Glutamatergic neuron (in vitro differentiated cells): ENCODE measurements at places on chromosomes 4 and X. TPM values are rescaled to one million over a fixed set of nuclear protein-coding genes. Genes with fewer than 3 reads are reported as not detected.

DNA sequence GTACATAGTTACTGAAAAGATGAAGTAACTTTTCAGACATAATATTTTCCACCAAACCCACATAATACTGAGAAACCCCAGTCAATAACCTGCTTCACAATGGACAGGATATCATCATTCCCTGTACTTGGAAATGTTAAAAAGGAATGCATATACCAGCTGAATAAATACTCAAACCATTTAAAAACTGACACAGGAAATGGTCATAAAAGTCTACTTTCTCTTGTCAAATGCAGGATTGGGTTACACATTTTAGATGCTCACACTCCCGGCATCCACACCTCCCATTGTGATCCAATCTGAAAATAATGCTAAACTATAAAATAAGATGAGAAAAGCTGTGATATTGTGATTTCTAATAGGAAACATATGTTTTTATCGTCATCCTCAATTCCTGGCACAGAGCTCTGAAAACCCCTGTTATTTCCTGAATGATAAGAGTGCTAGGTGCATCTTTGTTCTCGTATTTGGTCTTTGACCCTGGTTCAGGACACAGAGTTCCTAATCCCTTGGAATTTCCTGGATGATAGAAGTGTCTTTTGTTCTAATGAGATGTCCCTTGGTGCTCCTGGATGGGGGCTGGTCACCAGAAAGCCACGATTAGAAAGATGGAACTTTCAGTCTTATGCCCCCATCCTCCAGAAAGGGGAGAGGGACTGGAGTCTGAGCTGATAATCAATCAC is 821.3 kb downstream of the TRIML1 start:
- no peaks in the 10 kb centered on the region for H3K27me3 ChIP-seq
- peaks cover 4% of the 10 kb centered on the region for H3K36me3 ChIP-seq
- no peak overlapping the region for H3K27ac ChIP-seq

CT45A2 gene
- not detected for total RNA-seq

NMU gene
- total RNA-seq, result 9.4 TPM

ADH7 gene
- not detected for total RNA-seq

DNA sequence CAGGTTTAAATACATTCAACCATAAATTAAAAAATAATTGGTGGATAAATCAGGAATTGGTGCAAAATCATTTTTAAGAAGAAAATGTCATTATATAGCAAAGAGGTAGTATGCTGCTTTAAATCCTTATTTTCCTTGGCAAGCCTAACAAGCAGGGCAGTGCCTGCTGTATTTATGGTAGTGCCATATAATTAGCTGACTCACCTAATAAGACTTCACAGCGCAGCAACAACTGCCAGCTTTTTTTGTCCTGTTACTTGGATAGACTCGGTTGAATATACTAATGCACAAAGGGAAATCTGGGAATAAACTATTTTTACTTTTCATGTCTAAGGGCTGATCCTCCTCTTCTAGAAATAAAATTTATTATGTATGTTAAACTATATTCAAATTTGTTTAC is 99.1 kb downstream of the SNCA start:
- no peaks in the 10 kb centered on the region for H3K36me3 ChIP-seq
- no peaks in the 10 kb centered on the region for H3K27me3 ChIP-seq
- no peak overlapping the region for H3K27ac ChIP-seq
- no peak for DNase-seq
- H3K4me1 ChIP-seq, result peaks cover 2% of the 10 kb centered on the region
- no peak overlapping the region for H3K4me3 ChIP-seq

DNA sequence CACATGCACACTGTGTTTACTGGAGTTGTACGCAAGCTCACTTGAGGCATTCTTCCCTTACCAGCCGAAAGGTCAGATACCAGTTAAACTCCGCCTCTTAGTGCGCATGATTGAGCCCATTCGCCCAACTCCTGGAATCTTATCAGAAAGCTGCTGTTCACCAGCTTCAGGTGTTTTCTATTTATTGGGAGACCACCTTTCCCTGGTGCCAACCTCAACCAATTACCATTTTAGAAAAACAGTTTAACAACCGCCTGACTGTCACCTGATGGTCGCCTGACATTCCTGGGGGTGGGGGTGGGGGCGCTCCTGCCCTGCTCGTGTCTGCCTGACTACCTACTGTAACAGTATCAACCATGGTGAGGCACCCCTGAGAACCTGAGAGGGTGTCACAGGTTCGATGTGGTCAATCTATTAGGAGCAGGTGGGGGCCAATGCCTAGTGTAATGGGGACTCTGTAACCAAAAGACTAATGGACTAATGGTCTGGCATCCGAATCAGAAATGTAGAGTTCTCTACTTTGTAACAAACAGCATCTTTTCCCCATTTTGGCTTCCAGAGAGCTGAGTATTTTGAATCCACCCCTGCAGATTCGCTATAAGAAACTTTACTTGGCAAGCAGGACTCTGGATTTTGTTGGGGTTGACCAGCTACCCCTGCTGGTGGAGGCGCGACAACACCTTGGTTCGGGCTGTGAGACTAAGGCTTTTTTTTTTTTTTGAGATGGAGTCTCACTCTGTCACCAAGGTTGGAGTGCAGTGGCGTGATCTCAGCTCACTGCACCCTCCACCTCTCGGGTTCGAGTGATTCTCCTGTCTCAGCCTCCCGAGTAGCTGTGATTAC is 58.2 kb upstream of the ZNF157 start:
- no peak overlapping the region for H3K27ac ChIP-seq
- H3K27me3 ChIP-seq, result no peaks in the 10 kb centered on the region
- H3K4me1 ChIP-seq, result peaks cover 7% of the 10 kb centered on the region

DNA sequence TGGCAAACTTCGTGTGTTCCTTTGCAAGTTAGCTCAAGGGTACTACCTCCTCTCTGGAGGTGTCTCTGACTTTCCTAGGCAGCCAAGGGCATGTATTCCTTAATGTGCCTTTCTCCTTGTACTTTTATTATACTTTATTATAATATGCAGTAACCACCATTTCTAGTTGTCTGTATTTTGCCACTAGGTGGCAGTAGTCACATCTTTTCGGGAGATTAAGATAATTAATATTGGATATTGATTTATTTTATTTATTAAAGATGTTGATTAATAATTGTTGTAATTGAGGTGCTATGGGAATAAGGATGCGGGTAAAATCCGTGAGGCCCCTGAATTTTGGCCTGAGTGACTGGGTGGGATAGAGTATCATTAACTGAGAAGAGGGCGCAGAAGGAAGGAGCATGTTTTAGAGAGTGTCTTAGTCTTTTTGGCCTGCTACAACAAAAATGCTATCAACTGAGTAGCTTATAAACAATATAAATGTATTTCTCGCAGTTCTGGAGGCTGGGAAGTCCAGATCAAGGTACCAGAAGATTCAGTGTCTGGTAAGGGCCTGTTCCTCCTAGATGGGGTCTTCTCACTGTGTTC is 153.3 kb downstream of the TMEM164 start:
- no peak for DNase-seq
- H3K4me3 ChIP-seq, result no peak overlapping the region
- peaks cover 1% of the 10 kb centered on the region for H3K4me1 ChIP-seq
- no peaks in the 10 kb centered on the region for H3K27me3 ChIP-seq
- H3K27ac ChIP-seq, result no peak overlapping the region

DNA sequence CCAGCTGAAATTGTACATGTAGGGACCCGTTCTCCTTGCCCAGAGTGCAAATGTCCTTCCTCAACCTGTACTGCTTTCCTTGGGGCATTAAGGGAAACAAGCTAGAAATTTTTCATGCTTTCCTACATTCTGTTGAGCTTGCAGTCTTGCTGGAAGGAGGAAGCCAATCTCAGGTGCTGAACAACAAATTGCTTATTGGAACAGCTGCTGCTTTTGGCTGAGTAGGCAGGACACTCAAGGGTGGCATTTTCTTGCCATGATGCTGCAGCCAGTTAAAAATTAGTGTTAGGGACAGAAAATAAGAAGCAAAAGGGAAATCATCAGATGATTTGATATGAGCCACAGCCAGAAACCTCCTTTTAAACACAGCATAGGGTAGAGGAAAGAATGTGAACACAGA is 223.7 kb downstream of the QDPR start:
- no peak for DNase-seq
- H3K4me1 ChIP-seq, result peaks cover 3% of the 10 kb centered on the region
- H3K27ac ChIP-seq, result no peak overlapping the region
- H3K4me3 ChIP-seq, result no peak overlapping the region

DNA sequence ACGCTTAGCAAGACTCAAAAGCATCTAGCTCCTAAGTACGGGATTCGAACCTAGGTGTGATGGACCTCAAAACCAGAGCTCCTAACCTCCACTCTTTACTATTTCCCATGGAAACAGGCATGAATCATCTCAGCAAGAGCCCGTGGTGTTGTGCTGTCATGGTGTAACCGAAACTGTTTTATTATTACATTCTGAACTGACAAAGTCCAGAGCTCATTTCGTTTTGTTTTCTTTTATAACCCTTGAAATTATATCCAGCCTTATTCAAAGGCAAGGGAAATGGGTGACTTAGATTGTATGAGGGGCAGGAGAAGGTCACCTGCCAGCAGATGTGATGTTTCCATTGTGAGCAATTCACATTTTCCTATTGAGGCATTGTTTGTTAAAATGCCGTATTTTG is 301.1 kb downstream of the FRMPD4 start:
- no peaks in the 10 kb centered on the region for H3K36me3 ChIP-seq
- H3K4me3 ChIP-seq, result no peak overlapping the region
- H3K27ac ChIP-seq, result no peak overlapping the region

DNA sequence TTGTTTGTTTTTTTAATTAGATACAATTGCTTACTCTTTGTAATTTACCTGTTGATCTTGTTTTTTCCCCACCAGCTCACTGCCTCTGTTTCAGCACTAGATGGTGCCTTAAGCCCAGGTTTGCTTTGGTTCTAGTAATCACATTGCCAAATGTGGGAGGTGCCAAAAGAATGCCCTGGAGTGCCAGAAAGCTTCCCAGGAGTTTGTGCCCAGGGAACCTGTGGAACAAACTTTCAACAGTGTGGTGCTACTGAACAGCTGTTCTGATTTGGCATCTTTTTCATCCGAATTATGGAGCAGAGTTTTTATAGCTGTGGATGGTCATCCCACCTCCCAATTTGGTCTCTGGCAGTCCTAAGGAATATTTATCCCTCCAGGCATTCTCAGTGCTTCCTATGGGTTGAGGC is 1000.7 kb downstream of the STIM2 start:
- DNase-seq, result no peak
- H3K27ac ChIP-seq, result no peak overlapping the region
- H3K36me3 ChIP-seq, result no peaks in the 10 kb centered on the region
- H3K4me3 ChIP-seq, result no peak overlapping the region
- H3K4me1 ChIP-seq, result no peaks in the 10 kb centered on the region

DNA sequence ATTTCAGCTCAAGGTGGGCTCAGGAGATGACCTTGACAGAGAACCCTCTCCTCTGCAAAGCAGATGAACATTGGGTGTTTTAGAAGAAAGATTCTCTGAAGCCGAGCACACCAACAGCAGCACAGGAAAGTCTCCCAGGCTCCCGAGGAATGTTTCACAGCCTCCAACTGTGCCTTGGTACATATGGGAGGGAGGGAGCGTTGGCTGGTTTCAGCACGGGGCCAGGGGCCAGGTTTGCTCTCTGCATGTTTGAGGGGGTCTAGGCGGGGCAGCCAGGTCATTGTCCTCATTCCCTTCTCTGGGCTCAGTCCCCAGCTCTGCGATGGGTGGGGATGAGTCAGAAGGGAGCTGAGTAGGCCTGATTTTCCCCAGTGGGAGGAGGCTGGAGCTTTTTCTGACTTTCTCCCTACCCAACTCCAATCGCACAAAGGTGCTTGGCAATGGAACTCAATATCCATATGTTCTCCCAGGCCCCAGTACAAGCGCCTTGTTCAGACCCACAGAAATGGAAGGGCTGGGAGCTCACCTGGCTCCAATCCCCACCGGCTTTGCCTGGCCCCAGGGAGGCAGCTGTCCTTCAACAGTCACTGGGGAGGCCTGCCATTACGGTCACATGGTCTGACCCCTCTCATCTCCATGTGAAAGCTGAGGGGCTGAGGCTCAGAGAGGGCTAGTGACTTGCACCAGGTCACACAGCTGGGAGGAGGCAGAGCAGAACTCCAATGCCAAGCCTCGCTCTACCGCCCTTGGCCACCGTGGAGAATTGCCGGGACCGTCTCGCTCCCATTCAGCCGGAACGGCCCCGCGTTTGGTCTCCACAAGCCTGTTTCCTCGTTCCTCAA is 108.4 kb upstream of the AFAP1 start:
- no peaks in the 10 kb centered on the region for H3K36me3 ChIP-seq
- no peak for DNase-seq
- H3K4me1 ChIP-seq, result peaks cover 13% of the 10 kb centered on the region
- no peak overlapping the region for H3K4me3 ChIP-seq
